Kasumi-1 (cell line): ENCODE measurements at places on chromosomes 6 and 20.

DNA sequence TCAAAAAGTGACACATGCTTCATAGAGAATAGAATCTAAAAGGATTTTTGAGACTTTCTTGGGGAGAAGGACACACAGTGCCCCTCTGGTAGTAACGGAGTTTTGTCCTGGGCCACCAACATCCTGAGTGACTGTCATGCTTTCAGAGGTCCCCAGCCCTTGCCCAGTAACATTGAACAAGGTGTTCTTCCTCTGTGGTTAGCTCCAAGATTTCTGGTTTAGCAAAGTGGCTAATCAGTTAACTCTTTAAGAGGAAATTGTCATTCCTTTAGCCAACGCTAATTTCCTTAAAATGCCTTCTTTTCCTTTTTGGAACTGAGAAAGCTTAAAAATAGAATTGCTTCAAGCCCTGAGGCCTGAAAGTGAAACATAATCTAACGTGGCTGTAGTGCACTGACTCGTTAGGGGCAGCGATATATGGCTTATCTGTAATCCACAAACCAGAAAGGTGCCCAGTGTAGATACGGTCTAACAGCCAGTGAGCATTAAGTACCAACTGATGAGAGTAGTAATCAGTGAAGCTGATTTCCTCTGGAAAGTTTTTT, 7.8 kb downstream of the E2F3 start:
- peak; percentile 22 for DNase-seq

DNA sequence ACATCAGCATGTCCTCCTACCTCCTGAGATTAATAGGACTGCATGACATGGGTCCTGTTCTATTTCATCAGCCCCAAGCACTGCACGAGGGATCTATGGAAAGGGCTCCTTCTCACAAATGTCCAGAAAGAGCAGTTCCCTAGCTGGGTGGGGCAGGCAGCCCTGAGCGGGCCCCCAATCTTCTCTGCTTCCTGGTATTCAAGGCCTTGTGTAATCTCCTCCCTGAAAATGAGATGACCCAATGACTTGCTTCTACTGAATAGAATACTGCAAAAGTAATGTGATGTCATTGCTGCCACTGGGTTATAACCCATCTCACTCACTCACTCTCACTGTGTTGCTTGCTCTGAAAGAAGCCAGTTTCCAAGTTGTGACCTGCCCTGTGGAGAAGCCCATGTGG, 126.4 kb downstream of the OPRM1 start:
- DNase-seq: no peak

- DNase-seq: no peak
These were observed 381.0 kb upstream of the SULF2 start for GRCh38 chr20:48166082-48166835.

DNA sequence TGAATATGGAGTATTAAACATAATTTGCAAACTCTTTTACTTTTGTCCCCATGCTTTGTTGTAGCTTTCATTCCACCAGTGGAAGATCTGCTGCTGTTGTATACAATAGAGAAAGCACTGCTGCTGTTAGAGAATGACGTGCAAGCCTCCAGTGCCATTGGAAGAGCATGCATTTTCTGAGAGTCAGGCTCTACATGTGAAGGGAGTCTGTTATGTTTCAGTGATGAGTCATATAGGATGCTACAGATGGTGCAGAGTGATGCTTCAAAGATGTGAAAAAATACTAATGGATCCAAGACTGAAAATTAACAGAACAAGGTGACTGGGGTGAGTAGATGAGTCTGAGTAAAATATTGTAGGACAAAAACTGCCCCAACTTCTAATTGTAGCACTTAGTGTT, 22.4 kb upstream of the BACH2 start:
- no peak for DNase-seq

DNA sequence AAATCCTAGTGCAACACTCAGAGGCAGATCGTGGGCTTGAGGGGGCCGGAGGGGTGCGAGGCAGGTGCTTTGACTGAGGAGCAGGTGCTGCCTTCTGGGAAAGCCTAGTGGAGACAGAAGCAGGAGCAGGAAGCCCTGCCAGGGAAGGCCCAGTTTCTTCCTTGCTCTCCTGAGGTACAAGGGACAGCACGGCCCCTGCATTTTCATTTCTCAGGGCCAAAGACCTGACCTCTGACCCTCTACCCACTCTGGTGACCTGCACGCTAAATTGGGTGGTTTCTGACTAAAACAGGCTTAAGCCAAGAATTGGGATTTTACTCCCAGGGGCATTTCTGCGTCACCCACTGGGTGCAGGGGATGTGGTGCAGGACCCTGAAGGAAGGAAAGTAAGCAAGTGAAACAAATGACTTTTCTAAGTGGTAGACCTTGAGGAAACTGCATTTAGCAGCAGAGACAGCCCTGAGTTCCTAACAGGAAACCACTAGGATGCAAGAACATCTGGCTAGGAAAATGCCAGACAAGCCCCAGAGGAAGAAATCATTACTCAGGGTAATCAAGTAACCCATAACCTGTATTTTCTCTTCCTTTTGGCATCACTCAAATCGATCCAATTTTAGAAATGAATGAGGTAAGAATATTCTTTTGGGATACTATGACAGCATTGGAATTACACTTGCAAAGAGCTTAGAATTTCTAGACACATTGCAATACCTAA, 141.7 kb downstream of the CD164 start:
- DNase-seq: peak; percentile 83

GRCh38 chr20:49529470-49529869, 38.5 kb downstream of the PTGIS start:
- no peak for DNase-seq

DNA sequence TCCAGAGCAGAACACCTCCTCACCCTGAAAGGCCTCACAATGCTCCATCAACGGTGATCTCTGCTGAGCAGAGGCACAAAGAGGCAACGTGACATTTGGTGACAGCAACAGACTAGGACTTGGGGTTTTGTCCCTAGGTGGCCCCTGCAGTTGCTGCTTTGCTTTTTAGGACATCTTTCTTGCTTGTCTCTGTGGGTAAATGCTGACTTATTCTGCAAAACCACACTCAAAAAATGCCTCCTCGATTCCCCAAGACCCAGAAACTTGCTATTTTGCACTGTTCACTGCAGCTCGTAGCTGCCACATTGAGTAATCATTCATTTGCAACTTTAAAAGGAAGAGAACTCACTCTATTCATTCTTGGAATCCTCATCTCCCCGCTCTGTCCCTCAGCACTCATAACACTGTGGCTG, 209.9 kb downstream of the LY86 start:
- no peak for DNase-seq

- no peak for DNase-seq
These were observed 58.6 kb upstream of the PTPRT start for GRCh38 chr20:43248341-43248740.

- DNase-seq: peak; percentile 33
These were observed 2.3 kb upstream of the MARCKS start for GRCh38 chr6:113854531-113855499.

DNA sequence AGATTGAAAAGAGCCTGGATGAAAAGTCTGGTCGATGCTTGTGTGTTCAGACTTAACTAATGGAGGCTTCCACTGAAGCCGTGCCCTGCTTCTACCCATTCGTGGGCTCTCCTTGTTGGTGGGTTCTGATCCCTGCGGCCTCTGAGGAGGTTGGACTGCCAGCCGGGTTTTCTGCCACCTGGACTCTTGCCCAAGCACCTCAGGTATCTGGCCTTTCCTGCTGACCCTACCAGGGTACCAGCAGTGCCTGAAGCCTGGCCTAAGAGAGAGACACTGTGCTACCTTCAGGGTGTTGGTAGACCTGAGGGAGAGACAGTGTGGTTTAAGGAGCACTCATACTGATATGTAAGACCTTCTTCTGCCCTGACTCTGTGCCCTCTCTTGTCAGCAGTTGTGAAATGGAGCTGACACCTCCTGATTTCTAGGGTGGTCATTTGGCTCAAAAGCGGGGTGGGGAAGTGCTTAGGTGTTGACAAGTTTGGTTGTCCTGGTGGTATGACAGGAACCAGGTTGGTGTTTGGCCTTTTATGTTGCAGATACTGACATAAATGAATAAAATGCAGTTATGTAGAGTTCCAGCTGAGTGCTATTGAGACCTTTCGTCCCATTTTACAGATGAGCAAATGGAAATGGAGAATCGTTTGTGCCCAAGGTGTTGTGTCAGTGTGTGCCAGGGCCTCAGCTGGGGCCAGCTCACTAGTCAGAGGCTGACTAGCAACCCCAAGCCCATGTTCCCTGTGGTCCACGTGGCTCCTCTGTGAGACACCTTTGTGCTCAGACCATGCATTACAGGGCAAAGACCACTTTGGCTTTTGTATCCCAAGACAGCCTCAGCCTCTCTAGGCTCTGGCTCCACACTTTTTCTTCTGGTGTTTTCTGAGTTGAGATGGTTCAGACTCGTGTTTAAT, 3.1 kb downstream of the PLCG1 start:
- no peak for DNase-seq

GRCh38 chr6:111356551-111356950, 126.5 kb downstream of the REV3L start:
- DNase-seq: no peak

DNA sequence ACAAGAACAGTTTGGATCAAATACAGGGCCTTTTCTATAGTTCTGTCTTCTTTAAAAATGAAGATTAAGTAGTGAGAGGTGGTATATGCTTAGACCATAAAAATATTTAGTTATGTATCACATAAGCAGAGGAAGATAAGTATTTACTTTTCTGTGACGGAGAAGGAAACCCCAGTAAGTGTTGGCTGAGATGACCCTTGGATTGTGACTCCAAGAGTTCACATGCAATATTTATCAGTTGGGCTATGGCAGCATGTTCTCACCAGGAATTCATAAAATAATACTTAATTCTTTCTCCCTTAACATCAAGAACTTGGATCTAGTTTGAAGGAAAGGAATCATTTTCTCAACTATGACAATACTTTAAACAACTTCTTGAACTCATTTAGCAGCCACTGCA, 98.4 kb upstream of the TBX18 start:
- DNase-seq: no peak
